Stimulated activated CD8-positive, alpha-beta memory T cell treated with anti-CD3 and anti-CD28 coated beads, Interleukin-4, amount 100 ng/mL, for 48 hours (primary cell): ENCODE measurements at places on chromosomes 2 and 18.

- DNase-seq, result no peak
Observed at GRCh38 chr2:207444756-207445155, 85.0 kb upstream of the CREB1 start.

DNA sequence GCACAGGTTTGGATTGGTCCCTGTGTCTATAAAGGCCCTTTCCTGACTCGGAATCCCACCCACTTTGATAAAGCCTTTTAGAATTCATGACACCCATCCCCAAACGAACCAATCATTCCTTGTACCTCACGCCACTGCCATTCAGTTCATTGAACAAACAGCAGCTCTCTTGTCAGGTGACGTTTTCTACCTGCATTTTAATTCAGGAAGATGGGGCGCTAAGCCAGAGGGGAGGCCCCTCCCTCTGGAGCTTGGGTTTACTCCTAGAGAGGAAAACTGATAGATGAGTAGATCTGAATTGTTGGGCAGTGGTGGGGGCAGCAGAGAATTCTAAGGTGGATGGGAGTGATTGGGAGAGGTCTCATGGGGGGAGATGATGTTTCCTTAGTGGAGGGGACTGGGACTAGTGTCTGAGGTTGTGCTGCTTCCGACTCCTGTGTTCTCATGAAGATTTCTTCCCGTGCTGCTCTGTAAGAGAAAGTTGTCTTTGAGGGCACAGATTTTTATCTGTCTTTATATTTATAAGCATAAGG lies 9.6 kb downstream of the RRM2 start:
- no peak for DNase-seq

- DNase-seq, result no peak
Observed at GRCh38 chr18:48894799-48895346, 55.9 kb downstream of the SMAD7 start.

GRCh38 chr18:76444446-76445105 lies 50.5 kb downstream of the ZNF516 start:
- DNase-seq, result peak; percentile 12

DNA sequence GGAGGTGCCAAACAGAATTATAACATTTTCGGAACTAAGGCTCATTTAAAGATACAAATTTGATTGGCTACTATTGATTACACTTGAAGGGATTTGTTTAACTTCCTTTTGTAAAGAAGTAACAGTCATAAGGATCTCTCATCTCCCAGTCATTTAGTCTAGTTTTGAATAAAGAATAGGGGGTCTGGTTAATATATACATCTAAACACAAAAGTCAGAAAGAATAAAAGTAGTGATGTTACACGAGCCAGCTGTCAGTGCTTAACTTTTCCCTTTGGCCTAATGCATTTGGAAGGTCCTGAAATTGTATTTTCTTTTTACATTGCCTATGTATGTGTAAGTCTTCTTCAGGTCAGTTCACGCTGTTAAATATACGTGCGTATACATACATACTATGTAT lies 8.1 kb downstream of the SEPTIN2 start:
- DNase-seq, result no peak

DNA sequence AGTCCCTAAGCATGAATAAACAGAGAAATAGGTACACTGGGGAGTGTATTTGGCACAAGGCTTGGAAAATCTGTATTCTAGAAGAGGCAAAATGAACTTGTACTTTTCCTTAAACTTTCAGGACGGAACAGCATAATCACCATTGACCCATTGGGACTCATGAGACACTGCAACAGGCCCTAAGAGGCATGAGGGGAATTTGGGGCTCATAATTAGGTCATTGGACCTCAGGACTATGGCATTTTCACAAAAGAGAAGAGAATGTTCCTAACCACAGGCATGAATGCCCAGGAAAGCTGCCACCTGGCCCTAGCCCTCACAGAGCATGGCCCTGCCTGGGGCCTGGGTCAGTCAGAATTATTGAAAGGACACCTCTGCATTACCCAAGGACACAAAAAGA lies 67.9 kb upstream of the PIK3C3 start:
- DNase-seq, result no peak

DNA sequence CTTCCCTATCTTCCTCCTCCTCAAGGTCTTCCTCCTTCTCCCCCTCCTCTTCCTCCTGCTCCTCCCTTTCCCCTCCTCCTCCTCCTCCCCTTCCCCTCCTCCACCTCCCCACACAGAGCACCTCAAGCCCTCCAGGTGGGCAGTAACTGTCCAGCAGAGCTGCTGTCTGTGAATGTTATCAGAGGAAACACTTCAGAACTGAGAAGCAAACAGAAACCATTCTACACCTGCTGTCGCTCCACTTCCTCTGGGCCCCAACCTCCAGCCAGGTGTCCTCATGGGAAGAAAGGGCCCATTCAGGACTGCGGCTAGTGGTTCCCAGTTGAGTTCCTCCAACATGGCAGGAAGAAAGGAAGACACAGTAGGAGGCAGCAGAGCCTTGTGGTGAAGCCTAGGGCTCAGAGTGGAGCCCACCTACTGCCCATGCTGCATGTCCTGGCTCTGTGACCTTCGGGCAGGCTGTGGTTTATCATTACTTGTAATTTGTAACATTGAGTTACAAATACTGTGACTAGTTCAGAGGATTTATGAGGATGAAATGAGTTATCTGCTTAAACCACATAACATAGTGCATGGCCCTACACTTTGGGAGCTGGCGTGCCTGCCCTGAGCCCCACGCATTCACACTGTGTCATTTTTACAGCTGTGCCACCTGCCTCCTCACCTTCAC lies 165.9 kb upstream of the ID2 start:
- DNase-seq, result peak; percentile 45

GRCh38 chr2:174731546-174731945 lies 32.7 kb downstream of the CHRNA1 start:
- DNase-seq, result no peak

DNA sequence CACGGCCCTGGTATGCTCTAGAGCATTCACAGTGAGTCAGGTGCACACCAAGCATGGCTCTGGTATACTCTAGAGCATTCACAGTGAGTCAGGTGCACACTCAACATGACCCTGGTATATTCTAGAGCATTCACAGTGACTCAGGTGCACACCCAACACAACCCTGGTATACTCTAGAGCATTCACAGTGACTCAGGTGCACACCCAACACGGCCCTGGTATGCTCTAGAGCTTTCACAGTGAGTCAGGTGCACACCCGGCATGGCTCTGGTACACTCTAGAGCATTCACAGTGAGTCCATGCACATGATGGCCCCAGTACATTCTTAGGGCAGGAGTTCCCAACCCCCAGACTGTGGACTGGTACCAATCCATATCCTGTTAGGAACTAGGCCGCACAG lies 158.1 kb downstream of the EIPR1 start:
- no peak for DNase-seq

DNA sequence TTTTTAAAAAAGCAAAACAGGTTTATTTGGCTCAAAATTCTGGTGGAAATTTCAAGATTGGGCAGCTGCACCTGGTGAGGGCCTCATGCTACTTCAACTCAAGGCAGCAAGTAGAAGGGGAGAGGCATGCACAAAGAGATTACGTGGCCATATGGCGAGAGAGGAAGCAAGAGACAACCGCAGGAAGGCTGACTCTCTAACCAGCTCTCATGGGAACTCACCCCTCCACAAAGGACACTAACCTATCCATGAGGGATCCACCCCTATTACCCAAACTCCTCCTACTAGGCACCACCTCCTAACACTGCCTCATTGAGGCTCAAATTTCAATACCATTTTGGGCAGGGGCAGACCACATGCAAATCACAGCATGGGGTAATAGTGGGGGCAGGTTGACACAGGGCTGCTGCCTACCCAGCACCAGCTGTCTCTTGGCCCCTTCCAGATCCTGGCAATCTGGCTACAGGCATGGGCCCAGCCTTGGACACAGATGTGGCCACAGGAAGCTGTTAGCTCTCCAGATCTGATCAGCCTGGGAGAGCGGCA lies 2.0 kb upstream of the CAPN10 start:
- no peak for DNase-seq

- DNase-seq, result no peak
Observed at GRCh38 chr2:236677368-236677767, 107.7 kb downstream of the ACKR3 start.

DNA sequence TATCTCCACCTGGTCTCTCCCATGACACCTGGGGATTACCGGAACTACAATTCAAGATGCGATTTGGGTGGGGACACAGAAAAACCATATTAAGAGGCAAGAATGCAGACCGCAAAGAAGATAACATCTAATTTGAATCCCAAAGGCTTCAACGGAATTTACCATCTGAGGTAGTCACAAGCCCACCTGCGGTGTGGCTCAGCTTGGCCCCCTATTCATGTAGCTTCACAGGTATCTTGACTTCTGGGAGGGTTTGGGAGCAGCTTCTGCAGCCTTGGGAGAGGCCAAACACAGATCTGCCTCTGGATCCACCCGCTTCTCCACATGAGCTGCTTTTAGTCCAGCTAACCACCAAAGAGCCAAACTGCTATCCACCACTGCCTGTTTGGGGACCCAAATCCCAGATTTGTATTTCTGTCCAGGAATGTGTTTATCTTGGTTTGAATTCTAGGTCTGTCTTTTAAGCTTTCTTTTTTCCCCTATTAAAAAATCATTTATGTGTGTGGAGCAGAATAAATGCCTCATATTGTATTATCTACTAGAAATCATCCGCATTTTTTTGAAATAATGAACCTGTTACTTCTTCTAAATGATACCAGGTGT lies 247.6 kb downstream of the DLGAP1 start:
- no peak for DNase-seq

DNA sequence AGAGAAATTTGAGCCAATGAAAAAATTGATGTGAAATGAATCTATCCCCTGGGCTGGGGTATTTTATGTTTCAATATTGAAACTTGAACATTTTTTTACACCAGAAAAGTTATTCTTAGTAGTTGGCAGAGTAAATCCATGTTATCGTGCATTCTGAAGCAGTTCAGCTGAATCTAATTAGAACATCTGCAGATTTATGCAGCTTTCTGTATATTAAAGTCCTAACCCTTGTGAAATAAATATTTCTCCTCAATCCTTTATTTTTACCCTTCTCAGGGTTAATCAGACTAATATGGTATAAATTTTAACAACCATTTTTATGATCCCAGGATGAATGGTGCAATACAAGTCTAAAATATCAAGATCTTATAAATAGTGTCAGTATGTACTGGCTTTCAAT lies 69.5 kb downstream of the CDH20 start:
- DNase-seq, result no peak

- DNase-seq, result no peak
Observed at GRCh38 chr2:187554011-187554703, at the start of gene TFPI. Gene TFPI, minus strand, starts transcription at chr2:187554435. Its CDS starts 50,667 bp downstream, at chr2:187503768.

DNA sequence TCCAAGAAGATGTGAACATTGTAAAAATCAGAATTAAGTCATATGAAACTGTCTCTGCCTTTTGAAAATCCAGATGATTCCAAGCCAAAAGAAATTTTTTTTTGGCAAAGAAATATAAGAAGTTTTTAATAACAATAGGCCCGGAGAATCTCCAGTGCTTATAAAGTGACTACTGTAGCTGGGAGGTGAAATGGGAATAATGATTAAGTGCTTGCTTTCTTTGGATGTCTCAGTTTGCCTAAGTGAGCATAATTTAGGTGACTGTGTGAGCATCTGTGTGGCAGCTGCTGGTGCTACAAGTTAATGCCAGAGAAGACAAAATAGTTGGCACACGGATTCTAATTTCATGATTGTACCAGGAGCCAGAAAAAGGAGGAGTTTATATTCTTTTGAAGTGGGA lies 185.0 kb downstream of the LTBP1 start:
- no peak for DNase-seq

- no peak for DNase-seq
Observed at GRCh38 chr2:207161247-207162123, 4.3 kb downstream of the KLF7 start.

- no peak for DNase-seq
Observed at GRCh38 chr18:78571831-78572347, 407.7 kb upstream of the SALL3 start.
